ENCODE measurements at places on chromosomes 6 and 20. TPM values are rescaled to one million over a fixed set of nuclear protein-coding genes. Genes with fewer than 3 reads are reported as not detected.

- H3K27me3 ChIP-seq: peaks cover 6% of the 10 kb centered on the region
- H3K36me3 ChIP-seq: no peaks in the 10 kb centered on the region
- no peak for DNase-seq
Observed at GRCh38 chr6:89566008-89566800, 72.3 kb downstream of the LYRM2 start.

- DNase-seq: peak; percentile 60
- no peaks in the 10 kb centered on the region for H3K4me1 ChIP-seq
- H3K27me3 ChIP-seq: no peaks in the 10 kb centered on the region
- H3K4me3 ChIP-seq: no peak overlapping the region
- no peak overlapping the region for H3K27ac ChIP-seq
Observed at GRCh38 chr20:48012401-48012974, 227.2 kb upstream of the SULF2 start.

DNA sequence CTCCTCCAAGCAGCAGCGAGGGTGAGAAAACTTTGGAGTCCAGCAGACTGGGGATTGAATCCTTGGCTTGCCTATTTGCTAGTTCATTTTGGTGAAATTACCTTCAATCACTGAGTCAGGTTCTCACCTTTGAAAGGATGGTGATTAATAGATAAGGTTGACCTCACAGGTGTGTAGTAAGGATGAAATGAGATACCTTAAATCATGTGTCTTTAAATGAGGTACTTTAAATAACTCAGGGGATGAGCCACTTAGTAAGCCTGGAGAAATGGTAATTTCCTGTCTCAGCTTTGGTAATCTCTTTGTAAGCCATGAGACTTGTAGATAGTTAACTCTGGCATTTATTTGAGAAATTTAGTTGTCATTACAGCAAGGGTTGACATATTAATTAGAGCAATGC lies 70.2 kb downstream of the TULP4 start:
- H3K27ac ChIP-seq: no peak overlapping the region
- H3K27me3 ChIP-seq: no peaks in the 10 kb centered on the region
- no peak overlapping the region for H3K4me3 ChIP-seq
- no peaks in the 10 kb centered on the region for H3K36me3 ChIP-seq
- no peak for DNase-seq
- peaks cover 4% of the 10 kb centered on the region for H3K4me1 ChIP-seq

GRCh38 chr6:33481192-33481591 lies 26.8 kb downstream of the ZBTB9 start:
- no peak overlapping the region for H3K27ac ChIP-seq
- H3K27me3 ChIP-seq: peaks cover 6% of the 10 kb centered on the region
- no peaks in the 10 kb centered on the region for H3K4me1 ChIP-seq

- no peak overlapping the region for H3K4me3 ChIP-seq
- H3K36me3 ChIP-seq: no peaks in the 10 kb centered on the region
- H3K27ac ChIP-seq: no peak overlapping the region
- no peaks in the 10 kb centered on the region for H3K27me3 ChIP-seq
Observed at GRCh38 chr6:25025248-25025918, 89.6 kb upstream of the RIPOR2 start.

- DNase-seq: no peak
- H3K36me3 ChIP-seq: no peaks in the 10 kb centered on the region
- H3K27ac ChIP-seq: no peak overlapping the region
- no peak overlapping the region for H3K4me3 ChIP-seq
- no peaks in the 10 kb centered on the region for H3K4me1 ChIP-seq
- H3K27me3 ChIP-seq: no peaks in the 10 kb centered on the region
Observed at GRCh38 chr6:82867946-82868345, 197.7 kb downstream of the UBE3D start.

GRCh38 chr6:158666628-158667359 lies 16.9 kb downstream of the SYTL3 start:
- no peaks in the 10 kb centered on the region for H3K4me1 ChIP-seq
- H3K36me3 ChIP-seq: no peaks in the 10 kb centered on the region
- H3K4me3 ChIP-seq: no peak overlapping the region
- peak; percentile 89 for DNase-seq

GRCh38 chr6:83879746-83880145 lies 20.3 kb downstream of the CYB5R4 start:
- no peak overlapping the region for H3K4me3 ChIP-seq
- H3K27me3 ChIP-seq: no peaks in the 10 kb centered on the region
- no peaks in the 10 kb centered on the region for H3K36me3 ChIP-seq

- H3K27me3 ChIP-seq: peaks cover 43% of the 10 kb centered on the region
- H3K27ac ChIP-seq: no peak overlapping the region
- no peaks in the 10 kb centered on the region for H3K36me3 ChIP-seq
- H3K4me3 ChIP-seq: no peak overlapping the region
Observed at GRCh38 chr6:28775405-28776129, 148.2 kb downstream of the TRIM27 start.

- H3K36me3 ChIP-seq: no peaks in the 10 kb centered on the region
- no peak overlapping the region for H3K27ac ChIP-seq
- no peak overlapping the region for H3K4me3 ChIP-seq
- peaks cover 2% of the 10 kb centered on the region for H3K4me1 ChIP-seq
Observed at GRCh38 chr6:136723780-136724179, 68.5 kb downstream of the MAP3K5 start.

- H3K27ac ChIP-seq: no peak overlapping the region
- no peaks in the 10 kb centered on the region for H3K36me3 ChIP-seq
- no peak overlapping the region for H3K4me3 ChIP-seq
- no peaks in the 10 kb centered on the region for H3K4me1 ChIP-seq
- no peak for DNase-seq
Observed at GRCh38 chr6:111862741-111863140, 10.5 kb downstream of the FYN start.

Gene RSPH4A
- total RNA-seq: 0.17 TPM

Gene CTAGE9
- not detected for total RNA-seq

Gene CDH4
- 4.8 TPM for total RNA-seq

DNA sequence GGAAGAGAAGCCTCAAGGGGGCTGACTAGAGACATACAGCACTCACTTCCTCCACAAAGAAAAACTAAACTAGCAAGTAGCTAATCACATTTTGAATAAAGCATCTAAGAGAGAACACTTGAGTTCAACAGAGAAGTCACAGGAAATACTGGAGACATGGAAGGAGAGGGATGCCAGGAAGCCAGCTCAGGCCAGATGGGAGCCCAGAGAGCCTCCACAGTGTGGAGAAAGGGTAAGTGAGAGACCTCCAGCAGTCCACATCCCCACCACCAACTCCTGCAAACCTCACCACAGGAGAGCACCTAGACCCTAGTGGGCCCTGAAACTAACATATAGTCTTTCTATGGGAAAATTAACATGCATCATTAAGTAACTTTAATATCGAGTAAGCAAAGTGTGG lies 79.2 kb downstream of the EPM2A start:
- no peaks in the 10 kb centered on the region for H3K4me1 ChIP-seq
- H3K4me3 ChIP-seq: no peak overlapping the region
- no peaks in the 10 kb centered on the region for H3K36me3 ChIP-seq
- no peak overlapping the region for H3K27ac ChIP-seq
